ENCODE measurements at places on chromosomes 1 and 21.

DNA sequence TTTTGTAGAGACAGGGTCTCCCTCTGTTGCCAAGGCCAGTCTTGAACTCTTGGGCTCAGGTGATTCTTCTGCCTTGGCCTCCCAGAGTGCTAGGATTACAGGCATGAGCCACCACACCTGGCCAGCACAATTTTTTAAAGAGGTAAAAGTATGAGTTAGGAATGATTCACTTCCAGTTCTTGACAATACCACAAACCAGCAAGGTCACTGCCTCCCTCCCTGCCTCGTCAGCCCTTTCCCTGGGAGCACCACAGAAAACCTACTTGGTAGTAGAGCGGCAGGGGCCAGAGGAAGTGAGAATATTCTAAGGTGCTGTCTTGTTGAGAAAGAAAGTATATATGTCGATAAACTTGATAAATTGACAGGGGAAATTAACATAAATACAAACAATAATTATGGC lies 10.8 kb upstream of the CDA start:
- DNase-seq: no peak

- DNase-seq: no peak
Observed at GRCh38 chr1:44546403-44547053, 127.8 kb downstream of the TMEM53 start.

DNA sequence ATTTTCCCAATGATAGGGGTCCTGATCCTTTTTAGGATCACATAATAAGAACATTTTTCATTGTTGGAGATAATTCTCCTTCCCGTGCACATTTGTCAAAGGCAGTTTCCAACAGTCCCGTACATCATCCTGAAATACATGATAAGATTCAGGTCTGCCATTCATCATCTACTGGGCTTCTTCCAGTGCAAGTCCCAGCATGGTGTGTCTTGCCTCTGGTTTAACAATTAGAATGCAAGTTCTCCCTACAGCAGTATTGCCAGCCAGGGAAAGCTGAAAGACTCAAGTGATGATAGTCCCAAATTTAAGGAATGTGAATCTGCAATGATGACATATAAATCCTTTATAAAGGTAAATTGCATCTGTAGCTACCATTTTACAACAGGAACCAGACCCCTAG lies 146.2 kb downstream of the DAB1 start:
- no peak for DNase-seq

DNA sequence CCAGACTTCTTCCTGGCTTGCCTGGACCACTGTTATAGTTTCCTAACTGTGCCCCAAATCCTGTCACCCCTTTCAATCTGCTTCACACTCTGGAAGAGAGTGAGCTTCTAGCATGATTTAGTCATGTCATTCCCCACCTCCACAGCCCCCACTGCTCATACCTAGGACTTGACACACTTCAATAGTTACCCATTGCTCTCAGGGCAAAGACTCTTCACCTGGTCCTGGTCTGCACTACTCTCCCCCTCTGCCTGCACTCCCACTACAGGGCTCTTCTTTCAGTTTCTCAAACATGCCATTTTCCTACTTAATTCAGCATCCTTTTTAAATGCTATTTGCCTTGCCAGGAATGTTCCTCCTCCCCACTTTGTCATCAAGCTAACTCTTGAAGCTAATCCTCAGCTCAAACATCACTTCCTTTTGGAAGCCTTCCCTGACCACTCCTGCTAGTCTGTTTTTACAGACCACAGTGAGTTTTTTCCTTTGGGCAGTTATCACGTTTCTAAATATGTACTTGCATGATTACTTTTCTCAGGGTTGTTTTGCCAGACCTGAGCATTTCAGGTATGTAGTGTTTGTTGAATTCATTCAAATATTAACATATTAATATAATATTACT lies 24.7 kb downstream of the CYP2J2 start:
- peak; percentile 2 for DNase-seq

DNA sequence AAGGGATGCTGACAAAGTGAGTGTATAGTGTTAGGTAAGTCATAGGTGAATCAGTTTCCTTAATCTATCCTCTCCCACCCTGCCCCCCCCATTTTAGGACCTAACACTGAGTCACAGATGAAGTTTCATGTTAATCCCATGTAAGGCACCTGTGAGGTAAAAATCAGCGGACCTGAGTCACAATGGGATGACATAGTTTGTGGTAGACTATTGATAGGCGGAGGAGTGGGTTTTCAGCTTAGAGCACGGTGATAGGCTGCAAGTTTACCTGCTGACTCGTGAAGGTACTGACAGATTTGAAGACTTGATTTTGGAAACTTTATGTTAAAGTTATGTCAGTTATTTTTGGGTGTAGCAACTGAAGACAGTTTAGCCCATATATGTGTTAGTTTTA lies 1.7 kb downstream of the TOR1AIP1 start:
- DNase-seq: no peak

DNA sequence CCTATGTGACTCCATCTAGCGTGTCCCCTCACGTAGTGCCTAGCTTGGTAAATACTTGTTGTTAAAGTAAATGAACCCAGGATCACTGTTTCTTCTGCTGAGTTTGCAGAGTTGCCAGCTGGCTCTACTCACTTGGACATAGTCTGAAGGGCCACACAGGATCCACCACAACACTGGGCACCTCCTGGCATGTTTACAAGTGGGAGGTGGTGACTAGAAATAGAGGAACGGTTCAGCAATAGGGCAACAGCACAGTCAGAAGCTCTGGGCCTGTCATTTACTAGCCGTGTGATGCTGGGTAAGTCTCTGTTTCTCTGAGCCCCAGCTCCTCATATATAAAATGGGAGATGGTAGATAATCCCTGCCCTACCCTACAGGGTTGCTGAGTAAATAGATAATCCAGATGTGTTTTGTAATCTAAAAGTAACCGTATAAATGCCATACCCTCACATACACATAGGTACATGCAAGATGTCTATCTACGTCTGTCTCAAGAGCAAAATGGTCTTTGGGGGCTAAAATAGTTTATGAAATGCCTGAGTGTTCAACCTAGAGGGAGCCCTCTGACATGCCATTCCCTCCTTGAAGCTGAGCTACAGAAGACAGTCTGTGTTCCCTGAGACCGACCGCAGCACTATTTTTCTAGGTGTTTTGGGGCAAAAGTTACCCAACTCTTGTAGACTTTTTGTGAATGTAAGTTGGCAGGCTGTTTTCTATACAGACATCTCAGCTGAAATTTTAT lies 20.5 kb downstream of the RNF220 start:
- no peak for DNase-seq

DNA sequence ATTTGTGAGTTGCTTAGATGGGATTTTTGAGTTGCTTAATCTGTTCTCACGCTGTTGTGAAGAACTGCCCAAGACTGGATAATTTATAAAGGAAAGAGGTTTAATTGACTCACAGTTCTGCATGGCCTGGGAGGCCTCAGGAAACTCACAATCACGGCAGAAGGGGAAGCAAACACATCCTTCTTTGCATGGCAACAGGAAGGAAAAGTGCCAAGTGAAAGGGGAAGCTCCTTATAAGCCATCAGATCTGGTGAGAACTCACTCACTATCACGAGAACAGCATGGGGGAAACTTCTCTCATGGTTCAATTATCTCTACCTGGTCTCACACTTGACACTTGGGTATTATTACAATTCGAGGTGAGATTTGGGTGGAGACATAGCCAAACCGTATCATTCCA lies 10.3 kb downstream of the CLIC6 start:
- no peak for DNase-seq

DNA sequence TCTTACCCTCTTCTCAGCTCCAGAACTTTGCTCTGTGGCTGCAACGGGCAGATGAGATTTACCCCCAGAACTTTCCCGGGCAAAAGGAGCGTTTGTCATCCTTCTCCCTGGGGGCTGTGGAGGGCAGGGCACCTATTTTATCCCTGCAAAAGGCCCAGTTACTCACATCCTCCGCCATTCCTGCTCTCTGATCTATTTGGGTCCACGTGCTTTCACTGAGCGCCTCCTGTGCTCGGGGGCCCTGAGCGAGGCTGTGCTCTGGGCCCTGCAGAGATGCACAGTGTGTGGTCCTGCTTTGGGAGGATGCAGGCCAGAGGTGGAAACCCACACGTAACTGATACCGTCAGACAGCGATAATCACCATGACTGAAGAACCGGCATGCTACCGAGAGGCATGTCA lies 2.4 kb upstream of the CSMD2 start:
- DNase-seq: no peak

DNA sequence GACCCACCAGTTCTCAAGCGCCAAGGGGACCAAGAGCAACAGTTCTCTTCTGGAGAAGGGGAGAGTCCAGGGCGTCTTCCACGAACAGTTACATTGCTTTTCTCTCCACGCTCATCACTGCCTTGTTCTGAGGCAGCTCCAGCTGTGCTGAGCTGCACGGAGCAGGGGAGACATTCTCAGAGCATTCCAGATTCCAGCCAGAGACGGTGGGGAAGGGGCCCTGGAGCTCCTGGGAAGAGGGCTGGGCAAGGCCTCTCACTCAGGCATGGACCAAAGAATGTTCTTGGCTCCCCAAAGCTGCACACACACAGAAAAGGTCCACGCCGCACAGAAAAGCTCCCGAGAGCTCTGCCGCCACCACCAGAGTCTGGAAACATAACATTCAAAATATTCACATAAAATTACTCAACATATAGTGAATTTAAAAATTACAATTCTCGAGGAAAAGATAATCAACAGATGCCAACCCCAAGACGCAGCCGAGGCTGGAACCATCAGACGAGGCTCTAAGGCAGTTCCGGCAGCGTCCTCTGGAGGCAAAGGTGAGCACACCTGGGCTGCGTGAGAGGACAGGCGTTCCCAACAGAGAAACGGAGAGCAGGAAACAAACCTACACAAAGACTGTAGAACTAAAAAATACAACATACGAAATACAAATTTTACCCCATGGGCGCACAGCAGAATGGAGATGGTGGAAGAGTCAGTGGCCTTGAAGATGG lies 40.5 kb downstream of the UBE2G2 start:
- no peak for DNase-seq

- no peak for DNase-seq
Observed at GRCh38 chr21:37793660-37794059, 122.6 kb downstream of the KCNJ6 start.
